ENCODE measurements at places on chromosomes 2 and 18.

GRCh38 chr18:61831071-61831470 lies 61.7 kb downstream of the RNF152 start:
- DNase-seq: no peak

DNA sequence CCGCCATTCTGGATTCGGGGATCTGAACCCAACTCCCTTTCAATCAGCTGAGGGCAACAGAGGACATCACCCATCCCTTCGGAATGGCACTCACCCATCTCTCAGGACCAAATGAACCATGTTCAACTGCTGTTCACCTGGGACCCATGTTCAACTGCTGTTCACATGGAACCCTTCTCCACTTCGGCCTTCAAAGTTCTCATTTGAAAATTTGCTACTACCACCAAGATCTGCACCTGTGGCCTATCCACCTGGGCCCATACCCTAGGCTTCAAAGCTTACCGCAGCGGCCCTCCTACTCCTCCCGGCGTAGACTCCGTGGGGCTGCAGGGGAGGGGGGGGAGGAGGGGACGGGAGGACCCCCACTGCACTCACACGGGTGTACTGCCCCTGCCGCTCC lies 119.2 kb upstream of the ANKRD30BL start:
- no peak for DNase-seq

GRCh38 chr2:22253171-22253570 lies 1129.4 kb downstream of the TDRD15 start:
- DNase-seq: no peak

- DNase-seq: no peak
These were observed 324.4 kb upstream of the TNP1 start for GRCh38 chr2:217184242-217184641.

DNA sequence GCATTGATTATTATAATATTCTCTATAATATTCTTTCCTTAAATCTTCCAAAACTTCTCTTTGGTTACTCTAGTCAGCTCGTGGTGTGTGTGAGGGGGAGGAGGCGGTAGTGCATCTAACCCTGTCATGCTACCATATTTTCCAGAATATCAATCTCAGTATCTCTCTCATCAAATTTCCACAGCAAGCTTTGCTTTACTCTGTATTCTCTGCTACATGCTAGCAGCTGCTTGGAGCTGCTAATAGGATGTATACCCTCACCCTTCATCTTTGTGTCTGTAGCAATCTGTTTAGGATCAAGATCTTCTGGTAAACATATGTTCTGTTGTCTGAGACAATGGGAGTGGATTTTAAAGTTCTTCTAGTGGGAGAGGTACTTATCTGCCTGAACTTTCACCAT lies 303.8 kb upstream of the KLHL14 start:
- DNase-seq: no peak

- DNase-seq: no peak
These were observed 319.2 kb downstream of the NBAS start for GRCh38 chr2:15241929-15242328.

GRCh38 chr18:12540751-12541150 lies 117.2 kb downstream of the SPIRE1 start:
- DNase-seq: no peak

GRCh38 chr18:52395146-52395852 lies 55.3 kb downstream of the DCC start:
- no peak for DNase-seq

DNA sequence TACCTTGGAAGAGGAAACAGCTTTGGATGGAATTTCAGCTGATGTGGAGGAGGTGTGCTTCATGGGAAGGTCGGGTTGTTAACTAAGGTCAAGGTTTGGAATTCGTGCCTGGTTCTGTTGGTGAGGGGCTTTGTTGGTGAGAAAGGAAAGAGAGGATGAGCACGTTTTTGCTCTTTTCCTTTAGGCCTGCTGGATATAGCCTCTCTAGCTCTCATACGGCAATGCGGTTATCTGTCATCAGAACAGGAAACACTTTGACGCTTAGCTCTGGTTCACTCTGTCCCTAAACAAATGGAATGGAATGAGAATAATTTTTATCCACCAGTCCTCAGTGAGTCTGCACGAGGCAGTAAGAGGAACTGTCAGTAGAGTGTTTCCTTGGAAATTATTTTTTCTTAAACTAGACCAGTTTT lies 169.7 kb upstream of the NOSTRIN start:
- no peak for DNase-seq

- DNase-seq: no peak
These were observed 46.2 kb downstream of the ANKRD44 start for GRCh38 chr2:197264332-197264731.

- DNase-seq: no peak
These were observed 110.2 kb upstream of the GPC1 start for GRCh38 chr2:240325016-240326007.

- no peak for DNase-seq
These were observed 91.0 kb downstream of the STPG4 start for GRCh38 chr2:47064106-47064505.

- DNase-seq: no peak
These were observed 7.5 kb downstream of the MOCOS start for GRCh38 chr18:36194600-36195315.

DNA sequence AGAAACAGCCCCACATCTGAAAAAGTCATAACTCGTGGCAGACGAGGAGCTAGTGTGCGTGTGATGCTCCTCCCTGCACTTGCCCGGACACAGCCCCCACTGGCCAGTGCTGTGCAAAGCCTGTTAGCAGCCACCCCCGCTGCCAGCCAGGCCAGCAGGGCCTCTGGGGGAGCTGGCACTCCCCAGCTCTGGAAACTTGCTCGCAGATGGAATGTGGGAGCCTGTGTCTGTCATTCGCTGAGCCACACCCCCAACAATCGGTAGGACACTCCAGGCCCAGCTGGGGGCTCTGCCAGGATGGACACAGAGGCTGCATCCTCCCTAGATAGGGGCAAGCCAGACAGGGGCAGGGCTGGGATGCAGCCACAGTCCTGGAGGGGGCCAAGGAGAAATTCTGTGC lies 62.4 kb upstream of the ATG16L1 start:
- no peak for DNase-seq

- DNase-seq: no peak
These were observed 382.4 kb upstream of the SMIM21 start for GRCh38 chr18:75809926-75810255.

- DNase-seq: no peak
These were observed 12.6 kb downstream of the BCL2 start for GRCh38 chr18:63306819-63307550.

GRCh38 chr2:157442636-157443035 lies 1.3 kb downstream of the CYTIP start:
- no peak for DNase-seq

DNA sequence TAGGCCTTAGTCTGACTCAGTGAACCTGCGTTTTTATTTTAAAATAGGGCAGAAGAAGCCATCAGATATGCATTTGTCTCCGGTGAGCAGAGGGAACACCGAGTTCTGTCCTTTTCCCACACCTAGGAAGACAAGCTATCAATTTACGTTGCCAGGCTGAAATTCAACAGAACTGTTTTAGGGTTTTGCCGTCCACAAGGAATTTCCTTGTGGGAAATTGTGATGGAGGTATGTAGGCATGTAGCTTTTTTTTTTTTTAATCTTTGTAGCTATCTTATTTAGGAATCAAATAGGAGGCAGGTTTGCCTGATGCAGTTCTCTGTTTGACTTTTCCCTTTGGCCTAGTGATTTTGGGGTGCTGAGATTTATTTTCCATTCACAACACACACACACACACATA lies 62.0 kb upstream of the ASAP2 start:
- no peak for DNase-seq

- DNase-seq: no peak
These were observed 130.2 kb upstream of the PID1 start for GRCh38 chr2:229401171-229401865.

GRCh38 chr18:31977270-31977872 lies 34.4 kb upstream of the TRAPPC8 start:
- no peak for DNase-seq

- DNase-seq: no peak
These were observed 1434.4 kb downstream of the LRP1B start for GRCh38 chr2:140696449-140696848.

DNA sequence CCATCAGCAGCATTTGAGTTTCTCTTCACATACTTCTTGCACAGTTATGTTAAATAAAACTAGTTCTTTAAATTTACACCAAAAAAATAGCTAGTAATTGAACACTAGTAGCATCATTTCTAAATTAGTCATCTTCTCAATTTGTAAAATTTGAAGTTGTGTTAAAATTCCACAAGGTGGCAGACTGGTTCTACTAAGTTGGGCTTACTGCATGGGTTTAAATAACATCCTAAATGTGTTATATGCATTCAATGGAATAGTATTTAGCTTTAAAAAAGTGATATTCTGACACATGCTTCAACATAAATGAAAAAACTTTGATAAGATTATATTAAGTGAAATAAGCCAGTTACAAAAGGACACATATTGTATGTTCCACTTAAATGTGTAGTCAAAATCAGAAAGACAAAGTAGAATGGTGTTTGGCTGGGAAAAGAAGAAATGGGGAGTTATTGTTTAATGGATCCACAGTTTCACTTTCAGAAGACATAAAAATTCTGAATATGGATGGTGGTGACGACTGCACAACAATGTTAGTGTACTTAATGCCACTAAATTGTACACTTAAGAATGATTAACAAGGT lies 28.7 kb upstream of the RPRD1A start:
- DNase-seq: no peak

- no peak for DNase-seq
These were observed 60.3 kb downstream of the PIAS2 start for GRCh38 chr18:46856973-46857372.

DNA sequence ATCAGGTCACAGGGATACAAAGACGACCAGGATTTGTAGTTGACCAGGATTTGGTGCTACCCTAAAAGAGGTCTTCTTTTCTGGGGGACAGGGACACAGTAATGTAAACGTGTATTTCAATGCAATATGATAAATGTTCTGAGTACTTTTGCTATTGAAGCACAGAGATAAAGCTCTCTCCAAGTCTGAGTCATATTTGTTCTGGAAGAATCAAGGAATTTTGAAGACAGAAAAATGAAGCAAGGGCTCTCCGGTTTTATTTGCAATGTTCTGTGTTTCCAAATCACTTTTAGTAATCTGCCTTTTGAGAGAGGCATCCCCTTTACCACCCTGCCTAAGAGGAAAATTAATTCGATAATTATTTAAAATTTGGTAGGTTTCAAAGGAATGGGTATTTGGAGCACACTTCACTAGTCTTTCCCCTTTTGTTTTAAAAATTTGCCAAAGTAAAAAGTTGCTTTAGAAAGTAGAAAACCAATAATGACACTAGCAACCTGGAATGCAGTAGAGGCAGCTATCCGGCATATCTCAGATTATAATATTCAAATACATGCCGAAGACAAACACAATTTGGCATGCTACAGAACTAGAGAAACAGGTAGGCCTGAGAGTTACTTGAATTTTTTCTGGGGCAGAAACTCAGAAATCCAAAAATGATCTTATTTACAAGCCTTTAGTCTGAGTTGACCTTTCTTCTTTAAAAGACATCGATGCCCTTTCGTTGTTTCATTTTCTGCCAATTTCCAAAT lies 82.7 kb downstream of the MREG start:
- DNase-seq: no peak

GRCh38 chr2:164046040-164046439 lies 310.2 kb upstream of the FIGN start:
- no peak for DNase-seq

- no peak for DNase-seq
These were observed 319 bp upstream of the EN1 start for GRCh38 chr2:118847762-118848172.

DNA sequence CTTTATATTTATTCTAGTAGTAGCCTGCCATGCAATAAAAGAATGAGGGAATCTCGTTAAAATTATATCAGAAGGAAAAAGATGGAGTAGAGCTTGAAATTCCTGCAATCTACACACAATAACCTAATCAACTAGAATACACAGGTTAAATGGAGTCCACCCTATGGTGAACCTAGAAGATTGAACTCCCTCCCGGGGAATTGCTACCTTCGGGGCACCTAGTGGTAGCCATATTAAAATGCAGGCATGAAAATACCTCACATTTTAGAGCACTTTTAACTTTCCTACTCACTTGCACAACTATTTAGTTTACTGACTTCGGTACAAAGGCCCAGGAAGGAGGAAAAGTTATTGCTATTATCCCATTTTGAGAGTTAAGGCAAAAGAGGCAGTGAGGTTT lies 174.5 kb downstream of the SS18 start:
- DNase-seq: no peak

DNA sequence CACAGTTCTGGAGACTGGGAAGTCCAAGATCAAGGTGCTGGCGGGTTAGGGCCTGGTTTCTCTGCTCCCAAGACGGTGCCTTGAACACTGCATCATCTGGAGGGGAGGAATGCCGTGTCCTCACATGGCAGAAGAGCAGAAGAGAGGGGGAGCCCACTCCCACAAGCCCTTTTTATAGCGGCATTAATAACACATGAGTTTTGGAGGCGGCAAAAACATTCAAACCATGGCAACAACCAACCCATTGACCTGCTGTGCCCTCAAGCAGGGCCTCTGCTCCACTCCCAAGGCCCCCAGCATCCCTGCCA lies 62.0 kb downstream of the SMAD7 start:
- no peak for DNase-seq

DNA sequence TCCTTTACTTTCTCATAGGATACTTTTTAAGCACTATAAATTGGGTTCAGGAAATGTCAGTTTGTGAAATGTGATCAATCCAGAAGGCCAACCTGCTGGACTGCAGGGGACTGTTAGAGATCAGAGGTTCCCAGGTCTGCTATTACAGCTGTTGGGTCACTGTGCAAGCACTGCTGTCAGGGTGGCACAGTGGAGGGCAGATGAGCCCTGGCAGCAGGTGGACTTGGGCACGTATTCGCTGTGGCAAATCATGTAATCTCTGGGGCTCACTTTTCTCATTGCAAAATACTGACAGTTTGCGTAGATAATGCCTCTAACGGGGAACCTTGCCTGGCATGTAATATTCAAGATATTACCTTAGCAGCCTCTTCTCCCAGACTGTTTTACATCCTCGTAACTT lies 18.1 kb downstream of the RAB31 start:
- no peak for DNase-seq

- DNase-seq: no peak
These were observed 386.6 kb downstream of the NRXN1 start for GRCh38 chr2:50645346-50645745.

All from stimulated activated CD8-positive, alpha-beta memory T cell treated with anti-CD3 and anti-CD28 coated beads, Interleukin-12 subunit alpha, Interleukin-12 subunit beta, amount 100 ng/mL, for 4 hours (primary cell).